Fibroblast of skin of scalp (primary cell): ENCODE measurements at places on chromosomes 3 and 15.

DNA sequence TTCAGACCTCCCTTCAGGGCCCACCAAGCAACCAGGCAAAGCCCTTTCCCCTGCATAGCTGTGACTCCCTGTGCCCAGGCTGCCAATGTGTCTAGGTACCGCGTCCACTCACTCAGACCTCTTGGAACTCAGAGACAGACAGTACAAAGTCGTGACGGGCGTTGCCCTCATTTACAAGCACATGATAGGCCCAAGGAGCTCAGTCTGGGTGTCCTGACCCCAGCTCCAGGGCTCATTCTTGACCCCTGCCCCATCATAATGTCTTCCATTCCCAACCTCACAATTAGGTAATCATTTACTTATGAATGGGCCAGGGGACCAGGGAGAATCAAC, 56.0 kb downstream of the KLF13 start:
- no peak for DNase-seq

DNA sequence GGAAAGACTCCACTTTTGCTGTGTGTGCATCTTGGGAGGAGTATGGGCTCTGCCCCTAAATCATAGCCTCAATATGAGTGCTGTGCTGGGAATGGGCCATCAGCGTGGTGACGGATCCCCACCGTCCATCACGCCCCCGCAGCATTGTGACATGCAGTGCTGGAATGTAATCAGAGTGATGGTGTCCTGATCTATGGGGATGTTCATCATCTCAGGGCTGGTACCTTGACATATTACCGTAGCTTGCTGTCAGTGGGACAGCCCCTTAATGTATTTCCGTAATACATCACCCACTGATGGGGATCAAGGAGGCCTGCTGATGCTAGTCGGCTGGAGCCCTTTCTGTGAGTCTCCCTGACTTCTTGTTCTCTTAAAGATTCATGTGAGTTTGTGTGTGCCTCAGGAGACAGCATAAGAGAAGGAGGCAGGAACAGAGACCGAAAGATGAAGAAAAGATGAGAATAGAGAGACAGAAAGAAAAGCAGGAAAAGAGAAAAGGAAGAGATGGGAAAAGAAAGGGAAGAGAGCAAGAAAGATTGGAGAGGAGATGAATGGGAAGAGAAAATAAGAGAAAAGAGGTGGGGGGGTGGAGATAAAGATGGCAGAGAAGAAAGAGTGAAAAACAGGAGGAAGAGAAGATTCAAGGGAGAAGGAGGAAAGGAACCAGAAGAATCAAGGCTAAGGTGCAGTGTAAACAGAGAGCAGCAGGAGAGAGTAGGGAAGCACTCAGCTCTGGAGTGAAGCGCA, 183.7 kb downstream of the RPLP1 start:
- no peak for DNase-seq

DNA sequence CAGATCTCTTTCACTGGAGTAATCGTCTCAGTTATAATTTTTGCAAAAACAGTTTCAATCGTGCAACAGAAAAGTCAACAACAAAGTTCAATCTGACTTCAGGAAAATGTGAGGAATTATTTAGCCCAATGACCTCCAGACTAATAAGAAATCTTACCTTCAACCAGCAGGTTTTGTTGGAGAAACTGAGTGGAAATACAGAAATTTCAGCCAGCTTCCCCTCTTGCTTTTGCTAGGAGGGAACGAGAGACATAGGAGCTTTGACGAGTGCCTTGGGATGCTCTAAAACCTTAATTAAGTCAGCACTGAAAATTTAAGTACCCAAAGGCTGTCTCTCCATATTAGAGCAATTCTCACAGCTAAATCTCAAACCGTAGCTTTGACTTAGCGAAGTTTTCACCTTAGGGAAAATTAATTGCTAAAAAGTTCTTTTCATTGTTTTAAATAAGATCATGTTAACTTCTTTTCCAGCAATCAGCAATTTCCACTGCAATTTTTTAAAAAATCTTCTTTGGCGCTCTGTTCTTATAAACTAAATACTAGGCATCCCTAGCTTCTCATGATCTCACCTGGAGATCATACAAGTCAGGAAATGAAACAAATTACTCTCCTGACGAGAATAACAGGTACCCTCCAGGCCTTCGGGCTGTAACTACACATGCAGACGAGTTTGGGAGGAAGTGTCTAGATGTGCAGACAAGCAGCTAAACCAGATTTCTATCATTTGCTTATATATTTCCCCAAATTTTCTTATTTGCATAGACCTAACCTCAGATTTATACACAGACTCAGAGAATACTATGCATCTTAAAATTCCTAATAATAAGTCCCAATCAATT, 250.2 kb downstream of the FAM43A start:
- no peak for DNase-seq

- peak; percentile 67 for DNase-seq
These were observed 318.4 kb downstream of the LPP start for GRCh38 chr3:188472336-188472735.

DNA sequence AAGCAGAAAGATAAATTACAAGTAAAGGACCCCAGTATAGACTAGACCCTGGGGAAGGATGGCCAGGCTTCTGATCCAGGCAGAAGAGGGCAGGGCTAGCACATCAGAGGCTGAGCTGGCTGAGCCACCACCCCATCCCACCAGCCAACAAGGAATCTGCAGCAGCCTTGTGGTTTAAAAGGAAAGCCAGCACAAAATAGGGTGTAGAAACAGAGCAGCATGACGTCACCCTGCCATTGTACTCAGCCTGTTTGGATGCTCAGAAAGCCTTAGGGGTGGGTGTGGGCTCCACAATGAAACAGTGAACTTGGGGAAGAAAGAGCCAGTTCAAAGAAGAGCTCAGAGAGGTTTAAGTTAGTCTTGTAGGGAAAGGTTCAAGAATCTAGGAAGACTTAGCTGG, 28.2 kb downstream of the DUOX1 start:
- DNase-seq: peak; percentile 76

DNA sequence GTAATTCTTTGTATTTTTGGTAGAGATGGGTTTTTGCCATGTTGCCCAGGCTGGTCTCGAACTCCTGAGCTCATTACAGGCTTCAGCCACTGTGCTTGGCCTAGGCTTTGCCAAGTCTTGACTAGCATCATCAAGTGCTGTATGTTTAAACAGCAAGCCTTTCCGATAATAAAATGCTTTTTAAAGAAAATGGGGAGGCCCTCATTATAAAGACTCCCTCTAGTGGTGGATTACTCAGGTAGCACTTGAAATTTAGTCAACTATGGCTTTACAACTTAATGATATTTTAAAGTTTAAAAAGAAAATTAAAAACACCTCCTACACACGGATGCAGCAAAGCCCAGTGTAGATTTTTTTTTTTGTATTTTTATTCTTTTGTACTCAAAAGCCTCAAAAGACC, 213.6 kb downstream of the GAP43 start:
- peak; percentile 24 for DNase-seq

- DNase-seq: no peak
These were observed 7.5 kb downstream of the DET1 start for GRCh38 chr15:88538972-88539371.

DNA sequence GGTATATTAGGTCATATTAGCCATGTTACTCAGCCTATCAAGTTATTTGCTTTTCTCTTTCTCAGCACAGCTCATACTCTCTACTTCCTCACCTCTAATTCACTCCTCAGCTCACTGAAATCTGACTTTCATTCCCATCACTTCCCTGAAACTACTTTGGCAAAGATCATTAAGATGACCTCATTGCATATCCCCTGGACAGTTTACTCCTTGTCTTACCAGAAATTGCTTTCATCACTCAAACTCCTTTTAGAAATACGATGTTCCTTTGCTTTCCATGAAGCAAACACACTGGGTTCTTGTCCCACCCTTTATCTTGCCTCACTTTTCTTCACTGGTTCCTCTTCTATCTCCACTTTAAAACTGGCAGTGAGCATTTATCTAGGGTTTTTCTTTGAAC, 354.4 kb downstream of the TUSC7 start:
- DNase-seq: peak; percentile 55

DNA sequence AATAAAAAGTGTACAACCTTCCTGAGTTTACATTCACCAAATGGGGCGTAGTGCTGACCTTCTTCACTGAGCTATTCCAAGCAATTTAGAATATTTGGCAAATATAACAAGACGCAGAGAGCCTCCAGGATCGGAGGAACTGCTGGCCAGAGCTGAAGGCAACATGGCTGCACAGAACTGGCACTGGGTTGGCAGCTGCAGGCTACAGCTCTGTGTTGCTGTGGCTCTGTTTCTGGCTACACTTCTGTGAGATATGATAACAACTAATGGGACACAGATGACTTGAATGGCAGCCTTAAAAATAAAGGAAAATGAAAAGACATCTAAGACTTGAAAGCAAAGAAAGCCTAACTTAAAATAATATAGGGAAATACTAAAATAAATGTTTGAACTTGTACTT, 10.8 kb upstream of the SLC6A20 start:
- DNase-seq: no peak

DNA sequence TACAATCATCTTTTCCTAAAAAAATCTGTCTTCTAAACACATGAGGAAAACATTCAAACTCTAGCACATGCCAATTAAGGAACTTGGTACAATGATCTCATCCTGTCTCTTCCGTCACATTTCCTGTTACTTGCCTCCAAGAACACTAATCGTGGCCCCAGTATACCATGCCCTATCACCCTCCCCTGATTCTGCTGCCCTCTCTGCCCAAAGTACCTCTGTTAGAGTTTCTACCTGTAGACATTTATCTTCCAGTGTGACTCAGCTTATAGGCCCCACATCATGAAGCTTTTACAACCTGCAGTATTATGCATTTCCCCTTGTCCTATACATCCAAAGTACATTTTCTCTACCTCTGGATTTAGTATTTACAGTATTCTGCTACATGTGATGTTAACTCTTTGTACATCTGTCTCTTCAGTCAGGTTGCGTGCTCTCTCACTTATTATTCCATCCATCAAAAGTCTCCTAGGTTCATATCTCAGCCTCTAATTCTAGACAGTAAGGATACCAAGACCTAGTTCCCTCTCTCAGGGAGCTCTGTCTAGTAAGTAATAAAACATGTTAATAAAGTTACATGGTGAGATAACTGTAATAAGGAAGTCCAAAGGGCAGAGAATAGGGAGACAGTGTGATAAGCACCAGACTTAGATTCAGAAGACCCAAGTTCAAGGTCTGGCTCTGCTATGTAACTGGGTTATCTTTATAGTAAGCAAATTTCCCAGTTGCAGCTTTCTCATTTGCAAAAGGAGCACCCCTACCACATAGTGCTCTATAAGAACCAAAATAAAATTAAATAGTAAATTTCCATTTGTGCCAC, 8.9 kb upstream of the SEMA6D start:
- DNase-seq: no peak

- peak; percentile 75 for DNase-seq
These were observed 34.8 kb upstream of the RASA2 start for GRCh38 chr3:141452045-141452444.

GRCh38 chr3:24359645-24360462, 134.8 kb downstream of the THRB start:
- DNase-seq: no peak

DNA sequence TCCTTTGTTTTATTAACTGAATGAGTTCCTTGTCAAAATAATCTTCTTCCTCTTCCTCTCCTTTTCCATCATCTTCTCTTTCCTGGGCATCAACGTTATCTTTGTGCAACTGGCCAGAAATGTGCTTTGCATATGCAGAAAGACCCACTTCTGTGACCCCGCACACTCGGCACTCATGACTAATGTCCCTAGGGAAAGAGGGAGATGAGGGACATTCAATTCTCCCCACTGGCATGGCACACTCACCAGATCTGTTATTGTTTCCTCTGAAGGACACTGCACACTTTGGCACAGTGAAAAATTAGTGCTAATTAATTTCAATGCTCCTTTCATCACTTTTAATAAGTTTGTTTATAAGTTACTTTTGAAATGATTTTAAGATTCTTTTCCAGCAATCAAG, 34.0 kb downstream of the ZNF106 start:
- DNase-seq: peak; percentile 63

DNA sequence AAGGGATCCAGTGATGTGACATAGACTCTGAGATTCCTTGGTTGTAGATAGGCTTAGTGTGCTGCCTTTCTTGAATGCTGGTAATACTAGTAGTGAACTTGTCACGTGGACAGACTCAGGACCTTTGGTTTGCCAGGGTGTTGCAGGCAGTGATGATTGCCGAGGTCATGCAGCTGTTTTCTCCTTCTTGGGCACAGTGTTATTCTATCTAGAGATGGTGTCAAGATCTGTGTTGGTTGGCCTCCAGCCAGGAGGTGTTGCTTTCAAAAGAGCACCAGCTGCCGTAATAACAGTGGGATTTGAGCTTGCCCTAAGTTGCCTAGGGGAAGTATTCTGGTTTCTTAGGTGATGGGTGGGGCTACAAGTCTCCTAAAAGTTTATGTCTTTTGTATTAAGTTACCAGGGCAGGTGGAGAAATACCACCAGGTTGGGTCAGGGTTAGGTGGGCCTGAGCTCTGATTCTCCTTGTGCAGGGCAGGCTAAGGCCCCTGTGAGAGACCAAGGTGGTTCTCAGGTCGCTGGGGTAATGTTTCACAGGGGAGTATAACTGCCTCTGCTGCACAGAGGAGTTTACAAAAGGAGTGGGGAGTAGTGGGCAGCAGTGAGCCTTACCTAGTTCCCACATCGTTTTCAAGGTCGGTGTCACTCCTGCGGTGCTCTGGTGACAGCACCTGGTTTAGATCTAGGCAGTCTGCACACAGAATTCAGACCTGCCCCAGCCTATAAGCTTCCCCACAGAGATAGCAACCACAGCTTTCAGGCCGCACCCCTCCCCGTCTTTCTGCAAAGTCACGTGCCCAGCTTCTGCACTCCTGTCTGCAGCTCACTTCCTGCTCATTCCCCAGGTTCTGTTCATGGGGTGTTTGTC, 350.3 kb downstream of the DOCK3 start:
- no peak for DNase-seq

GRCh38 chr3:20054549-20054987, 14.3 kb downstream of the KAT2B start:
- peak; percentile 56 for DNase-seq

DNA sequence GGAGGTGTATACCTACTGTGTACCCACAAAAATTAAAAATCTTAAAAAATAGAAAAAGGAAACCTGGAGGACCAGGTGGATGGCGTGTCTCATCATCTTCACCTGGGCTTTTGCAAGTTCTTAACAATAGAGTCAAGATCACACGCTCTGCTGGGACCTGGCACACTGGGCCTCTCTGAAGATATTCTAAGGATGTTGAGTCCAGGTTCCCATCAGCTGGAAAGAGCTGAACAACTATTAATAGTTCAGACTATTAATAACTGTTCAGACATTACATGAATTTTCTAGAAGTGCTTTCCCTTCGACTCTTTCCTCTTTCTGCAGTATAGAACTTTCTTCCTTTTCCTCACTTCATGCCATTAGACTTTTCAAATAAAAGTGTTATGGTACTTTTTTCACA, 320.2 kb upstream of the IL12A start:
- no peak for DNase-seq

DNA sequence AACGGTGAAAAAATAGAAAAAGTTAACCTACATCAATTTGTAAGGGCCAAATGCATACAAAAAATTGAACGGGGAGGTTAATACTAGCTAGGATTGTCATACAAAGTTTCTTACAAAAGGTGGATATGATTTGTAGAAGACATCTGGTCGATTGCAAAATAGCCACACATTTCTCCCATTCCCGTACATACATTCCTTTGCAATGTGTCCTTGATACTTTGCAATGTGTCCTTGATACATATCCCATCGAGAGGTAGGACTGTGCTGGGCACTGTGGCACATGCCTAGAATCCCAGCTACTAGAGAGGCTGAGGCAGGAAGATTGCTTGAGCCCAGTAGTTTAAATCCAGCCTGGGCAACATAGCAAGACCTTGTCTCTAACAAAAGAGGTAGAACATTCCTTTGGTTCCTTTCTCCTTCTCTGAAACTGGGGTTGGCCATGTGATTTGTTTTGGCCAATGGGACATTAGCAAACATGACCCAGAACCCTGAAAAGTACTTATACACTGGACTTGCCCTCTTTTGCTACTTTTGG, 9.5 kb downstream of the TTBK2 start:
- peak; percentile 40 for DNase-seq
